ENCODE measurements at places on chromosomes 2 and 18.

- DNase-seq = no peak
Measured at GRCh38 chr18:4806331-4806730, 351.2 kb upstream of the DLGAP1 start.

- no peak for DNase-seq
Measured at GRCh38 chr2:184847331-184847730, 249.0 kb downstream of the ZNF804A start.

DNA sequence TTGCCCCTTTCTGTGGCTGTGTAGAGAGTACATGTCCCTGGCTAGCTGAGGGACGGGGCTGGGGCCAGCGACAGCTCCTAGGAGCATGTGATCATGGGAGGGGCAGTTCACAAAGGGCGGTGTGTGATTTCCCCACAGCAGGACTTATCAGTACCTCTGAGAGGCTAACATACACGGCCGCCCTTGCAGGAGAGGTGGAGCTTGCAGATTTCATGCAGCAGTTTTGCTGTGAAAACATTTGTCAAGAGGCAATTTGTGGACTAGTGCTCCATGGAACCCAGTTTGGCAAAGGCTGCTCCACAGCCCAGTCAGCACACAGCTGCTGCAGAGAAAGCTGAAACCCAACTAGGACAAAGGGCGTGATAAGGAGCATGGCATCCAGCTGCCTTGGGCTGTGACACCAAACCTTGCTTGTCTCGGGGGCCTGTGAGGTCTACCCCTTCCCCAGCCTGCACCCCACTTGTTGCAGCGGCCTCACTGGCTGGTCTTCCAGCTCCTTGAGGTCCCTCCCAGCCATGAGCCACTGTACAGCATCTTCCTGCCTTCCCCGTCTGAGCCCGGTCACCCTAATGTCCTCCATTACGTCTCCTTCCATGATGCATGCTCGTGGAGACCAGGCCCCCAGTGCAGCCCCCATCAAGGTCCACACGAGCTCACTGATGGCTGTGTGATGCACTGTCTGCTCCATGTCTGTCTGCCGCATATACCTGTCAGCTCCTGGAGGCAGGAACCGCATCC, 121.4 kb upstream of the HDAC4 start:
- no peak for DNase-seq

- no peak for DNase-seq
Measured at GRCh38 chr2:133733901-133734255, 165.6 kb upstream of the NCKAP5 start.

- DNase-seq = no peak
Measured at GRCh38 chr18:10074728-10075127, 160.9 kb downstream of the VAPA start.

DNA sequence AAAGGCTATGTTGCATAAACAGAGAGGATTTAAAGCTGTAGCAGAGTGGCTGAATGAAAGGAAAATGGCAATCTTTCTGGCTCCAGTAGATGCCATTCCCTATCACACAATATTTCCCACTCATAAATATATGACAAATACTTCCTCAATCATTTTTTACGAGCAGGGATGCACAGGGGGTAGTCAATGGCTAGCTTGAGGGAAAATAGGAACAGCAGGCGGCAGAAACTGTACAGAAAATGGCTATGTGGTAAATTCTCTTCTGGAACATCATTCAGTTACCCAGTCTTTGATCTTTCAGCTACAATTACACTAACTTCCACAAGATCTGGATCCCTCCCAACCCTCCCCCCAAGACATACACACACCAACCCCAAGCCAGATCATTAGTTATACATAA, 127.2 kb downstream of the OLA1 start:
- DNase-seq = no peak

DNA sequence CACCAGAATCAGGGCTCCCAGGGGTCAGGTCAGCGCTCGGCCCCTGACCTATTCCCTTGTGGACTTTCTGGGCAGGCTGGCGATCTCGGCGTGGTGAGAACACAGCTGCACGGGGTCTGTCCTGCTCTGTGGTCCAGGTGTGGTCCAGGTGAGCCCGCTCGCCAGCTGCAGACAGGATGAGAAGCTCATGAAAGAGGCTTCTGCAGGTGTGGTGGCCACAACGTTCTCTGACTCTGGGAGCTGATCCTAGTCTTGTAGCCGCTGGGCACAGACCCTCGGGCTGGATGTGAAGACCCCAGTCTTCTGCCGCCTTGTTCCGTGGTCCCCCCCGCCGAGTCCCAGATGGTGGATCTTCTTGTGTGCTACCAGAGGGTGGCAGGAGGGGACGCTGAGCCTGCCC, 129.7 kb downstream of the RTP5 start:
- DNase-seq = no peak

- no peak for DNase-seq
Measured at GRCh38 chr18:25392192-25392591, 40.2 kb upstream of the ZNF521 start.

GRCh38 chr18:50424877-50425690, 50.2 kb downstream of the SKA1 start:
- DNase-seq = no peak

DNA sequence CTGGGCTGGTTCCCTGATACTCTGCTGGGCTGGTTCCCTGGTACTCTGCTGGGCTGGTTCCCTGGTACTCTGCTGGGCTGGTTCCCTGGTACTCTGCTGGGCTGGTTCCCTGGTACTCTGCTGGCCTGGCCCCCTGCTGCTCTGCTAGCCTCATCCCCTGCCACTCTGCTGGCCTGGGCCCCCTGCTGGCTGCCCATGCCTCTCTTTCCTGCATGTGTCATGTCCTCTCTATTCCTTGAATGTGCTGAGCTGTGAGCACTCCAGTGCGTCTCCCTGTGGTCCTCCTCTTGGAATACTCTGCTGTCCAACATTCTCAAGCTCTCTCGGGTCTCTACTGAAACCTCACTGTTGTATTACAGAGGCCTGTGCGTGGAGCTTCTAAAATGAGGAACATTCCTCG, 216.3 kb downstream of the RNF144A start:
- DNase-seq = no peak

GRCh38 chr18:69626171-69626570, 225.5 kb downstream of the DOK6 start:
- no peak for DNase-seq

GRCh38 chr2:218357236-218358177, 850 bp downstream of the CATIP start:
- DNase-seq = no peak

DNA sequence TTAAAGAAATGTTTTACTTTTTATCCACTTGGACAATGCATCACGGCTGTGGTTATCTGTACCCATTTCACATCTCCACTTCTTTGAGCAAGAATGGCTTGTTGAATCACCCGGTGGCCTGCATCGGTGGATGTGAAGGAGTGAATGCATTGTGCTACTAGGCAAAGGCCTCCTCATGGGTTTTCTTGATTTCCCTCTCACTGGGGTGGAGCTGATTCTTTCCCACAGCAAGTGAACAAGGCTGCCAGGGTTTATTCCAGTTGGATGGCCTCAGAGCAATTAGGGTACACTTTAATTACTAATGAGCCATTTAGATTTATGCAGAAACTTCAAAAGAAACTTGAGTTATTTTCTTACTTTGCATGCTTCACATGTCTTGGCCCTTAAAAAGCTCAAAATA, 387.1 kb downstream of the RND3 start:
- no peak for DNase-seq

GRCh38 chr18:60656553-60656952, 284.0 kb upstream of the MC4R start:
- no peak for DNase-seq

GRCh38 chr18:75141166-75141565, 67.8 kb downstream of the PTGR3 start:
- DNase-seq = no peak

- DNase-seq = no peak
Measured at GRCh38 chr2:80592106-80592505, 287.6 kb upstream of the LRRTM1 start.

- no peak for DNase-seq
Measured at GRCh38 chr2:188852772-188853171, 121.4 kb upstream of the COL3A1 start.

GRCh38 chr2:172613040-172613439, 57.1 kb downstream of the PDK1 start:
- no peak for DNase-seq

GRCh38 chr18:48544661-48545415, 6.0 kb downstream of the CTIF start:
- no peak for DNase-seq

DNA sequence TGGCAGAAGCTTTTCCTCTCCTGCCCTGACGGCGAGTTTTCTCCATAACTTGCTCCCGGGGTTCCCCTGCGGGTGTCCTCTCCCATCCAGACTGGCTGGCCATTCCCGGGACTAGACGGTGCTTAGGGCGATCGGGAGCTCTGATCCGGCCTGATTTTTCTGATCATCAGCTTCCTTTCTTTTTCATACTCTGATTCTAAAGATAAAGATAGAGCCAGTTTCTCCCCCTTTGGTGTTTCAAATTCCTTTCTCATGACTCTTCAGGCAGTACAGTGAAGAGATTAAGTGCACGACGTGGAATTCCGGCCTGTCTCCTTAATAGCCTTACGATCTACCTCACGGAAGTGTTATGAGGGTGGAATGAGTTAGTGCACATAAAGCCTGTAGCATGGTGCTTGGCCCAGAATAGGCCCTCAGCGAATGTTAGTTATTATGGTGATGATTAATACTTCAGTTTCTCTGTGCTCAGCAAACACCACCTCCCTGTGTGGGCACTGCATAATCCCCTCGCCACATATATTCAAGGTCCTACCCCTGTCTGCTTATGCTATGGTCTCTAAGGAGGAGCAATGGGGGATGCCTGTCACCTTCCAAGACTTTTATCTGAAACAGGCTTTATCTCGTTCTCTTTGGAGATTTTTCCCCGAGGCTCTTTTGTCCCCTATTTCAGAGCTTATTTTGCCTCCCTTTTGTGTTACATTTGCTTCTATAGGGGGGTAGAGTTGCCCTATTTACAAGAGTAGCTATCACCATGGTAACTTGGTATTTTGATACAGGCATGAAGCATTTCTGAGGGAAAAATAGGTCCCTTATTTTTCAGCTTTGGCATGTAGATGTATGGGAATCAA, 254.8 kb downstream of the CDH2 start:
- DNase-seq = no peak

GRCh38 chr2:121570667-121571055, 40.0 kb downstream of the RNU4ATAC start:
- DNase-seq = no peak

DNA sequence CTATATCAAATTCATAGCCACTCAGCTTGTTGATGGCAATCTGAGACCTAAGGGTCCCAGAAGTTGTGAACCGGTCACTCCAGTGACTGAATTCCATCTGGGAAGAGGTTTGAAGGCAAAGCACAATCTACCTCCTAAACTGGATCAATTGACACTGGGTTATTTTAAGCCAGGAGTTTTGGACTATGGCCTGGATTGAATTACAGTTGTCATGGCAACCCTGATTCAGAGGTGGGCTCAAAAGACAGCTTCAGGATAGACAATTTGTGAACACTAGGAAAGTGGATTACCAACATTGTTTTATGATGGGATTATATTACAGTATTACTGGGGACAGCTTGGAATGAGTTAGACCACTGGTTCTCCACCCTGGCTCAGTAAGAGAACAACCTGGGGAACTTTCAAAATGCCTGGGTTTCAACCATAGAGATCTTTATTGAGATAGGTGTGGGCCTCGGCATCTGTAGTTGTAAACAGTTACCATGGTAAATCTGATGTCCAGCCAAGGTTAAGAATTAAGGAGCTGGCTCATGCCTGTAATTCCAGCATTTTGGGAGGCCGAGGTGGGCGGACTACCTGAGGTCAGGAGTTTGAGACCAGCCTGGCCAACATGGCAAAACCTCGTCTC, 58.8 kb downstream of the MFSD6 start:
- DNase-seq = no peak

GRCh38 chr18:21799721-21800120, 59.1 kb downstream of the MIB1 start:
- DNase-seq = no peak

DNA sequence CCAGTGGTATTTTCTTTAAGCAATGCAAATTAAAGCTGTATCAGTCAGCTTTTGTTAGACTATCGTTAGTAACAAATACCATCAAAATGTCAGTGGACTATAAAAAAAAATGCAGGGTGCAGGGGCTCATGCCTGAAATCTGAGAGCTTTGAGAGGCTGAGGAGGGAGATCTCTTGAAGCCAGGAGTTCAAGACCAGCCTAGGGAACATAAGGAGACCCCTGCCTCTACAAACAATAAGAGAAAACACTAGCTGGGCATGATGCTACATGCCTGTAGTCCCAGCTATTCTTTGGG, 253.7 kb downstream of the MYCN start:
- no peak for DNase-seq

GRCh38 chr2:159617100-159617499, 752 bp upstream of the BAZ2B start:
- no peak for DNase-seq

- no peak for DNase-seq
Measured at GRCh38 chr2:115199966-115200365, 757.5 kb downstream of the DPP10 start.

GRCh38 chr2:215368493-215368809, 56.6 kb downstream of the ATIC start:
- DNase-seq = no peak

DNA sequence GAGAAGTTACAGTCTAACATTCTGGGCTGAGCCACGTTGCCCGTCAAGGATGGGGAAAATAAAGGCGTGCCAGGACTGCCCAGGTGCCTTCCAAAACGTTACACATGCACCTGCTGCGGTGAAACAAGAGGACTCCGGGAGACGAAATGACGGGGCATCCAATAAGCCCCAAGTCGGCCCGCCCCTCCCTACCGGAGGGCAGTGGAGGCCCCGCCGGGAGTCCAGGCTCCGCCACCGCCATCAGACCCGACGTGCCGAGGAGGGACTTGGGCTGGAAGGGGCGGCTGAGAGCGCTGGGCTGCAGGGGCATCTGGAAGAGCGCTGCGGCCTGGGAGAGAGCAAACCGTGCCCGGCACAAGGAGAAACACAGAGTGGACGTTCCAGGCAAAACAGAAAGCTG, 112.5 kb upstream of the GPC1 start:
- no peak for DNase-seq

GRCh38 chr18:10230072-10230471, 224.4 kb upstream of the APCDD1 start:
- DNase-seq = no peak

DNA sequence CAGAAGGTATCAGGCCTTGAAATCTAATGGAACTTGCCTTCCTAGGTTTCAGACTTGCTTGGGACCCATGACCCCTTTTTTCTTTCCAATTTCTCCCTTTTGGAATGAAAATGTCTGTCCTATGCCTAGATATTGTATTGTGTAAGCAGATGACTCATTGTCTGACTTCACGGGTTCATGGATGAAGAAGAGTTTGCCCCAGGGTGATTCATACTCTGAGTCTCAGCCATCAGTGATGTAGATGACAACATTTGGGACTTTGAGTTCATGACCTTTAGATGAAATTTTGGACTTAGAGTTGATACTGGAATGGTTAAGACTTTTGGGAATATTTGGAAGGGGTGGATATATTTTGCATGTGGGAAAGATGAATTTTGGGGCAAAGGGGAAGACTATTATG, 11.2 kb upstream of the SCYGR5 start:
- DNase-seq = no peak

GRCh38 chr2:38255211-38255610, 121.9 kb downstream of the ATL2 start:
- DNase-seq = no peak

Measured in stimulated activated CD8-positive, alpha-beta memory T cell treated with anti-CD3 and anti-CD28 coated beads, Interleukin-2, amount 100 ng/mL, for 1 hour (primary cell).